Right lung (tissue), 10 donors: ENCODE measurements at places on chromosomes 1 and 21.

GRCh38 chr1:94658221-94658620 lies 116.7 kb upstream of the F3 start:
- no peak for DNase-seq

DNA sequence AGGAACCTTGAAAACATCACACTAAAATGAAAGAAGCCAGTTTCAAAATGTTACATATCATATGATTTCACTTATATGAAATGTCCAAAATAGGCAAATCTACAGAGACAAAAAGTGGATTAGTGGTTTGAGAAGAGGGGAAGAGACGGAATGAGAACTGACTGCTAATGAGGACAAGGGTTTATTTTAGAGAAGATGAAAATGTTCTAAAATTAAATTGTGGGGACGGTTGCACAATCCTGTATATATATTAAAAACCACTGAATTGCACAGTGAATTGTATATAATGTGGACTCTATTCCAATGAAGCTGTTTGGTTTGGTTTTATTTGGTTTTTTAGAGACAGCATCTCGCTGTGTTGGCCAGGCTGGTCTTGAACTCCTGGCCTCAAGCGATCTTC lies 35.6 kb downstream of the PRPF38A start:
- no peak for DNase-seq

DNA sequence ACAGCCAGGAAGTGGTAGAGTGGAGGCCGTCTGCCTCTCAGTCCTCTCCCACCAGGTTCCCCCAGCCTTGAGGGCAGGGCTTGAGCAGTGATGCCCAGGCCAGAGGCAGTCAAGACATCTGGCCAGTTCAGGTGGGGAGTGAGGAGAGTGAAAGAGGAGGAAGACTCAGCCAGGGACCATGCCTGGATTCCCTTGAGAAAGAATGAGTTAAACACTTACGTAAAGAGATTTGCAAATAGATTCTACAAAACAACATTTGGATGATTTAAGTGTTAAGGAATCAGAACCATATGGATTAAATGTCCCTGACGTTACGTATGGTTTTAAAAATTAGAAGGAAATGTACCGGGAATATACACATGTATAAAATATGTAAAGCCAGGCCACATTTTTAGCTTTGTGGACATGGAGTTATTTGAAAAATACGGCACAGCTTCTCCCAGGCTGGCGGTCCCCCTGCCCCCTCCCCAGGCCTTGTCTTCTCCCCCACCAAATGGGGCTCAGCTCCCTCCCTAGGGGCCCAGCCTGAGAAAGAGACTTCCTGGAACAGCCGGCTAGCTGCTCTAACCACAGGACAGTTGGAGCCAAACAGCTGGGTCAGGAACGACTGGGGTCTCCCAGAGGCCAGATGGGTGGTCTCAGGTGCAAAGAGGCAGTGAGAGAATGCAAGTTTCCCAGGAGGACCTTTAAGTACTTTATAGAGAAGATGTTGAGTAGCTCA lies 188.3 kb upstream of the EDN2 start:
- DNase-seq, result peak; percentile 52

- DNase-seq, result no peak
Measured at GRCh38 chr1:240936911-240937668, 325.1 kb upstream of the GREM2 start.

GRCh38 chr1:205588636-205589035 lies 43.2 kb downstream of the ELK4 start:
- no peak for DNase-seq

- no peak for DNase-seq
Measured at GRCh38 chr1:61754545-61754944, 12.3 kb downstream of the PATJ start.

- DNase-seq, result no peak
Measured at GRCh38 chr1:118253053-118253915, 68.3 kb upstream of the SPAG17 start.

DNA sequence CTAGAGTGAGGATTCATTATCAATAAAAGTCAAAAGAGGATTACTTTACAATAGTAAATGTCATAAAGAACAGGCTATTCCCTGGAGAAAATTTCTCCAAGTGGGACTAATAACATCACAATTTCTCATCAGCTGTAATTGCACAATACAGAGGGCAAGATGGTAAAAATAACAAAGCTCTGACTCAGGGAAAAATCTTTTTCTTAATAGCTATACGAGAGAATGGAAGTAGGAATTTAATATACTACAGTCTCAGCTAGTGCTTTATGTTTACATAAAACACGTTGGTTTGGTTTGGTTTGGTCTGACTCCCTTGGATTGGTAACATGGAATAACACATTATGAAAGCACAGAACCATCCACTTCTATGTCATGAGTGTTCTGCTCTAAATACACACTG lies 397.6 kb downstream of the LRRIQ3 start:
- no peak for DNase-seq
